ENCODE measurements at places on chromosomes 2 and 18. TPM values are rescaled to one million over a fixed set of nuclear protein-coding genes. Genes with fewer than 3 reads are reported as not detected.

DNA sequence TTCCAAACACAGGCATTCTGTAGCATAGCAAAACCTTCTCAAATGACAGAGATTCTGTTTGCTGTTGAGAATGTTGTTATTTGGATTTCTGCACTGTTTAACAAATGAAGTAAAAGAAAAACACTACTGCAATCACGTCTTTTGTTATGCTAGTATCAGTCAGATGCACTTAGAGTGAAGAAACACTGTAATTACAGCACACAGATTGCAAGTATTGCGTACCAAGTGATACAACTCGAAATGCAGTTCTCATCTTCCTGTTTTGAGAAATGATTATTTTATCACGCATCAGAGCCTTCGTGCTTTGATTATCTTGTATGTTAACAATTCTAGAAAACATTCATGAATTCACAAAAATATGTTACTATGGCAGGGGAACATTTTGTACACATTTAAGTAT lies 41.8 kb upstream of the KLF11 start:
- peaks cover 15% of the 10 kb centered on the region for H3K27me3 ChIP-seq
- no peak overlapping the region for H3K27ac ChIP-seq
- H3K36me3 ChIP-seq, result no peaks in the 10 kb centered on the region
- H3K4me3 ChIP-seq, result no peak overlapping the region
- DNase-seq, result no peak

GRCh38 chr2:16650287-16651249 lies 15.1 kb downstream of the CYRIA start:
- H3K27ac ChIP-seq, result peak overlapping the region; percentile 94
- H3K36me3 ChIP-seq, result peaks cover 15% of the 10 kb centered on the region
- H3K27me3 ChIP-seq, result no peaks in the 10 kb centered on the region
- H3K4me1 ChIP-seq, result peaks cover 69% of the 10 kb centered on the region

DNA sequence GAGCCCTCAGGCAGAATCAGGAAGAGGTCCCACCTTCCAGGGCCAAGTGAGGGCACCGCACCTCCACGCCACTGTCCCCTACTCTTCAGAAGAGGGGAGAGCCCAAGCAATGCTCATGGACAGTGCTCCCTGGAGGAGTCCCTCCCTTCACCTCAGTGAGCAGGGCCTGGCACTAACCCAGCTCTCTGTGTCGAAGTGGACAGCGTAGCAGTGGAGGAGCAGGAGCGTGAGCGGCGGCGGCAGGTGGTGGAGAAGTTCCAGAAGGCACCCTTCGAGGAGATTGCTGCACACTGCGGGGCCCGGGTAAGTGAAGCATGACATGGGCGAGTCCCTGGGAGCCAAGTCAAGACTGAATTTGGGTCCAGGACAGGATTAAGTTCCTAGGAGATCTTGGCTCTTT lies 16.7 kb downstream of the POMC start:
- no peaks in the 10 kb centered on the region for H3K27me3 ChIP-seq
- H3K27ac ChIP-seq, result no peak overlapping the region
- DNase-seq, result no peak
- H3K4me3 ChIP-seq, result no peak overlapping the region
- no peaks in the 10 kb centered on the region for H3K36me3 ChIP-seq

DNA sequence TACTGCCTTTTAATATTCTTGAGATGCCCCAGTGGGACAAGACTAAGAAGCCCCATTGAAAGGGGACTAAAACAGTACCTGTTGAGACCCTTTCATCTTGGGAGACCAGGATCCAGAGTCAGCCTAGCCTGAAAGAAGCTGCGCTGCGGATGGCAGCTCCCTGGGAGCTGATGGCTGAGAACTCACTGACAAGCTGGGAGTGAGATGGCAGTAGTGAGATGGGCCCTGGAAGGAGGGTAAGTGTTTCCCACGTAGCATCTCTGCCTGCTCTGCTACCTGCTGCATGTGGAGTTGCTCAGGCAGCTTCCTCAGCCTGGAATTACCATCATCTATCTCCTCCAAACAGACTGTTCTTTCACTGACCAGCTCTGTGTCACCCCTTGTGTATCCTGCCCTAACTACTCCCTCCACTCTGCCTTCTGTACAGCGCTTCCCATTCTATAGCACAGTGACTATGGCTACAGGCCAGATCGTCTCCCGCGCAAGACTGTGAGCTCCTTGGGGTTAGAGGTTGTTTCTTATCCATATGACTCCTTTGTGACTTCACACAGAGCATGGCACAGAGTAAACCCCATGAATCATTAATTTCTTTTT lies 330.4 kb downstream of the NBAS start:
- H3K27ac ChIP-seq, result peak overlapping the region; percentile 50
- no peaks in the 10 kb centered on the region for H3K4me1 ChIP-seq

- H3K36me3 ChIP-seq, result no peaks in the 10 kb centered on the region
- peaks cover 16% of the 10 kb centered on the region for H3K4me1 ChIP-seq
These were observed 532 bp upstream of the YES1 start for GRCh38 chr18:812376-813171.

DNA sequence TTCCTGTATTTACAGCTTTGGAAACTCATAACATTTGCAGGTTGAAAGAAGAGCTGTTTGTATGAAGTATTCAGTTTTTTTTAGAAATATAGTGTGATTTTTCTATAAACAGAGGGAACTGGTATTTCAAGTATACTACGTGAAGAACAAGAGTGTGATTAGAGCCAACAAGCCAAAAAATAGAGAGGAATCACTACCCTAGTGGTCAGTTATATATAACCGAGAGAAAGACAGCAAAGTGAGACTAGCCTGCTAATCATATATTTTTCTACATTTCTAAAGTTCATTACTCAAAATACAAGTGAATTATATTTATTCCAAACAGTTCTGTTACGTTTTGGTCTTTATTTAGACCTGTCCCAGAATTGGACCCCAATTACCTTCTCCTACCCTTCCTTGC lies 444.8 kb upstream of the NRP2 start:
- H3K27me3 ChIP-seq, result no peaks in the 10 kb centered on the region
- H3K4me1 ChIP-seq, result no peaks in the 10 kb centered on the region
- DNase-seq, result no peak
- H3K27ac ChIP-seq, result no peak overlapping the region

DNA sequence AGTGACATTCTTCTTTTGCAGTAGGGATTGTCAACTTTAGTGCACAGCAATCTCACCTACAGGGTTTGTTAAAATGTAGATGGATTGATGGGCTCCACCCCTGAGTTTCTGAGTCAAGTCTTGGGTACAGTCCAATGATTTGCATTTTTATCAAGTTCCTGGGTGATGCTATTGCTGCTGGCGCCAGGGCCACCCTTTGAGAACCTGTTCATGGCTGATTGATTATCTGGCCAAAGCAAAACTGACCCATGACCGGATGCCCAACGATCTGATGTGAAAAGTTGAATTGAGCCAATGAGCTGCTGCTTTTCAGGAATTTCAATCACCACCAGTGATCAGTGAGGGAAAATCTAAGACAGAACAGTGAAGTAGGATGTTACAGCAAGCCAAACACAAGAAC lies 675.3 kb downstream of the TMEM182 start:
- H3K4me1 ChIP-seq, result no peaks in the 10 kb centered on the region
- no peak overlapping the region for H3K4me3 ChIP-seq
- H3K27me3 ChIP-seq, result no peaks in the 10 kb centered on the region
- no peaks in the 10 kb centered on the region for H3K36me3 ChIP-seq
- no peak for DNase-seq

GRCh38 chr2:14750433-14750832 lies 117.9 kb downstream of the LRATD1 start:
- H3K36me3 ChIP-seq, result no peaks in the 10 kb centered on the region
- H3K4me3 ChIP-seq, result no peak overlapping the region
- no peaks in the 10 kb centered on the region for H3K4me1 ChIP-seq
- no peak for DNase-seq
- H3K27ac ChIP-seq, result no peak overlapping the region

Gene TMEFF2
- polyA plus RNA-seq, result not detected

- no peak overlapping the region for H3K27ac ChIP-seq
- H3K4me1 ChIP-seq, result peaks cover 9% of the 10 kb centered on the region
- H3K27me3 ChIP-seq, result peaks cover 51% of the 10 kb centered on the region
- H3K36me3 ChIP-seq, result no peaks in the 10 kb centered on the region
These were observed 4.2 kb upstream of the ATP6V1B1 start for GRCh38 chr2:70931376-70932000.

DNA sequence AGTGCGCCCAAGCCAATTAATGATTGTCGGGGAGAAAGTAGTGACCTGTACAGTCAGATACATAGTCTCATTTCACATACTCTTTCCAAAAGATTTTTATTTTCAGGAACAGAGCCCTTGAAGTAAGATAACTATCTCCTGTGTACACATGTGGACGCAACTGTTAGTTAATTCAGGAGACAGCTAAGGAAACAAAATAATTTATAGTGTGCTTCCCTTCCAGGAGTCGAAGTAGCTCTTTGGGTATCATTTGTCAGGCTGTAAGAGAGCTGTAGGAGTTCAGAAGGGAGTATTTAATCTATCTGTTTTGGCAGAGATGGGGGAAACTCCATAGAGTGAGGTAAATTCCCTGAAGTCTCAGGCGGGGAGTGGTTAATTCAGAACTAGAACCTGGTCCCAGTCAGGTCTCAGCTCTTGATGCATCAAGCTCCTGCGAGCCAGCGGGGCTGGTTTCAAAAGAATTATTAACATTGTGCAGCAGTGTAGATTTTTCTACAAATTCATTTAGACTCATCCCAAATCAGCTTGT lies 63.0 kb downstream of the MAPK4 start:
- no peaks in the 10 kb centered on the region for H3K4me1 ChIP-seq
- H3K27me3 ChIP-seq, result peaks cover 27% of the 10 kb centered on the region
- H3K4me3 ChIP-seq, result no peak overlapping the region

Gene IL36RN
- not detected for polyA plus RNA-seq

DNA sequence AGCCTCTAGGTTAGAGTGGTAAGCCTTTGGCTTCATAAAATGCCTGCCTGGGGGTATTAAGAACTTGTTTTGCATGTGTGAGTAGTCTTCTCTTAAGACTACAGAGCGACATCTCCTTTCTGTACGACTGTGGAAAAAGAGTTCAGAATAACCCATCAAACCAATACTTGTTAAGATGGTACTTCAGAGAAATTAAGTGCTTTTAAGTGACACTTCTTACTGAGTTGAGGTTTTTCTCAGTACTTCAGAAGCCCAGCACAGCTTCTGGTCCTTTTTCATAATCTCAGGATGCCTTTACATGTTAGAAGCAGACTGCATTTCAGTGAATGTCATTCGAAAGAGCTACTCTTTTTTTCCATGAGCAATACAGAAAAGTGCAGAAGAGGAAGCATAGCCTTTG lies 10.8 kb downstream of the XRCC5 start:
- no peak for DNase-seq
- peaks cover 12% of the 10 kb centered on the region for H3K36me3 ChIP-seq
- H3K4me3 ChIP-seq, result no peak overlapping the region
- peaks cover 25% of the 10 kb centered on the region for H3K4me1 ChIP-seq

Gene ALLC
- polyA plus RNA-seq, result not detected

Gene KIF1A
- polyA plus RNA-seq, result not detected

Gene SERPINB10
- polyA plus RNA-seq, result not detected

DNA sequence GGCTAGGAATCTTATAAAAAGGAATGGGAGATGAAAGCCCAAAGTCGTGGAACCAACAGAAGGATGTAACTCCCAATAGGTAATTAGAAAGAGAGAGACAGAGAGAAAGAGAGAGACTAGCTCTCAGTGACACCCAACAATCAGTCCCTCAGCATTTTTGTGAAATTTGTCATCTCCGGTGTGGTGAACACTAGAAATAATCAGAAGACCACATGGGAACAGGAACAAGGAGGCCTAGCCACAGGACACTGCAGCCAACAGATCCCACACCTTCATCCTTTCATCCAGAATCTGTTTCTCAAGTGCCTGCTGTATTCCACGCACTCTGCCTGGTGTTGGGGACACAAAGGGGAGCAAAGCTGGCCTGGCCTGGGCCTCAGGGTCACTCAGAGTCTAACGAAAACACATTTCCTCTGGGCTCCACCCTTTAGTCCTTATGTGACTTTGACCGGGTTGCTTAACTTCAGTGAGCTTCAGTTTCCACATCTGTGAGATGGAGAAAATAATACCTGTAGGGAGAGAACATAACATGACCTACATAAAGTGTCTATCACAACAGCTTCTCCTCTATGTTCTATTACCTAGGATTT lies 53.1 kb downstream of the EHD3 start:
- H3K4me3 ChIP-seq, result no peak overlapping the region
- no peaks in the 10 kb centered on the region for H3K27me3 ChIP-seq
- no peak overlapping the region for H3K27ac ChIP-seq
- H3K36me3 ChIP-seq, result no peaks in the 10 kb centered on the region

- DNase-seq, result no peak
- H3K4me1 ChIP-seq, result no peaks in the 10 kb centered on the region
- no peaks in the 10 kb centered on the region for H3K27me3 ChIP-seq
- no peaks in the 10 kb centered on the region for H3K36me3 ChIP-seq
These were observed 12.3 kb upstream of the SLC35F5 start for GRCh38 chr2:113768770-113769169.

DNA sequence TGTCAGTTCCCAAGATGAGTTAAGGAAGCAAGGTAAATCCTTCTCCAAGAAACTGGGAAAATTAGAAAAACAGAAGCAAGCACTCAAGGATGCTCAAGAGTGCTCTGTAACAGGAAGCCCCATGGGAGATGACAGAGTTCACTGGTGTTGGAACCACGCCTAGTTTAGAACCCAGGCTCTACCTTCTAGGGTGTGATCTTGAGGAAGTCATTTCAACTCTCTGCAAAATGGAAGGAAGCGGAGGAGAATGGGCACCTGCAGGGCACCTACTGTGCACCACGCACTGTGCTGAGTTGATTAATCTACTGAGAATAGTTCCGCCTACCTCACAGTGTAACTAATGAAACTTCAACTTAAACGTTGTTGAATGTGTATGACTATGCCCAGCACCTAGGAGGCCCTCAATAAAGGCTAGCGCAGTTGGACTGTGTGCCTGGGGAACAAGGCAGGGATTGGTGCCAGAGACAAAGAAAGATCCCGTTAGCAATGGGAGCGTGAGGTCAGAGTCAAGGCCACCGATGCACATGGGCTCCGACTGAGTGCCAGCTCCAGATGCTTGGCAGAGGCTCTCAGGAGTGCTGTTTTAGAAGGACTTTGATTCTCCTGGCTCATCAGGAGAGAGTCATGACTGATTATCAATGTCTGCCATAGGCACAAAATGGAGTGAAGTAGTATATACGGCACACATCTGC lies 93.7 kb downstream of the MAPK4 start:
- no peak overlapping the region for H3K27ac ChIP-seq
- no peak overlapping the region for H3K4me3 ChIP-seq
- peaks cover 45% of the 10 kb centered on the region for H3K27me3 ChIP-seq
- H3K4me1 ChIP-seq, result no peaks in the 10 kb centered on the region

- no peaks in the 10 kb centered on the region for H3K4me1 ChIP-seq
- no peak overlapping the region for H3K4me3 ChIP-seq
- no peak for DNase-seq
- H3K36me3 ChIP-seq, result peaks cover 16% of the 10 kb centered on the region
These were observed 130.9 kb downstream of the NDUFA10 start for GRCh38 chr2:239894276-239894675.

Measured in naive B cell (primary cell).